Activated CD8-positive, alpha-beta T cell treated with anti-CD3 and anti-CD28 coated beads, Interleukin-2, amount 10 ng/mL, durations not matched to agents 7 days and 5 days (primary cell): ENCODE measurements at places on chromosomes 12 and 14. TPM values are rescaled to one million over a fixed set of nuclear protein-coding genes. Genes with fewer than 3 reads are reported as not detected.

Gene GYS2
- not detected for total RNA-seq

Gene DIO2
- total RNA-seq = not detected

Gene LACRT
- not detected for total RNA-seq

Gene PSMB11
- not detected for total RNA-seq
